Right hindlimb (tissue), 1 donor: ENCODE measurements at places on chromosomes 4 and X.

GRCh38 chr4:152161676-152162330, 374.1 kb downstream of the FBXW7 start:
- no peak for DNase-seq

DNA sequence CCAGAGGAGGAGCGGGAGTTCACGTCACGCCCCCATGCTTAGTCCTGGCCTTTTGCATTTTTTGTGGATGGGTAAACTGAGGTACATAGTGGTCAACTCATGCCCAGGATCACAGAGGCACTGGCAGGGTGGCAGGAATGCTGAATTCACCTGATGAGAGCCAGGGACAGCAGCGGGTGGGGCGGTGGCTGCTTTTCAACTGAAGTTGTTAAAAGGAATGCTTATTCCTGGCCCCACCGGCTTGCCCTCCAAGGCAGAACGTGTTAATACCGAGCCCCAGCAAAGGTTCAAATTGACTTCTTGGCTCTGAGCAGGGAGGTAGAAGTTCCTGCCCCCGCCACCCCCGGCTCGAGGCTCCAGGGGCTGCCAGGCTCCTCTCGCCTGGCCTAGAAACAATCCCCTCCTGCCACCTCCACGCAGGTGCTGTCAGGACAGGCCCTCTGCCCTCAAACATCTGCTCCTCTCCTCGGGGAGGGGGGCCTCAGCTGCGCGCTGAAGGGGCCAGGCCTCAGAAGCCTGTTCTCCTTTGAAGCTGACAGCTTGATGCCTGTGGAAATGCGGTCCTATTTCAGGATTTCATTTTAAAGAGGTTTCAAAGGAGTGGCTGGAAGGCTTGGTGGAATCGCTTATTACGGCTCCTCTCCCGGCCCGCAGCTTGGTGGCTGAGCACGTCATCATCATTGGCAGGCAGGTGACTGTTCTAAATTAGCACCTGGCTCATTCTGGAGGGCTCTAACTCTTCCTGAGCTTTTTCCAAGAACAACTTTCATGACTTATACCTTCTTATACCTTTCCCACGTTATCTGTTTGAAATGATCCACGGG, 93.0 kb downstream of the PHKA2 start:
- no peak for DNase-seq

GRCh38 chrX:45668686-45669443, 468.2 kb upstream of the DIPK2B start:
- no peak for DNase-seq

- no peak for DNase-seq
Measured at GRCh38 chr4:64001229-64001898, 407.9 kb downstream of the TECRL start.

GRCh38 chrX:23756165-23756564, 13.1 kb upstream of the ACOT9 start:
- no peak for DNase-seq

DNA sequence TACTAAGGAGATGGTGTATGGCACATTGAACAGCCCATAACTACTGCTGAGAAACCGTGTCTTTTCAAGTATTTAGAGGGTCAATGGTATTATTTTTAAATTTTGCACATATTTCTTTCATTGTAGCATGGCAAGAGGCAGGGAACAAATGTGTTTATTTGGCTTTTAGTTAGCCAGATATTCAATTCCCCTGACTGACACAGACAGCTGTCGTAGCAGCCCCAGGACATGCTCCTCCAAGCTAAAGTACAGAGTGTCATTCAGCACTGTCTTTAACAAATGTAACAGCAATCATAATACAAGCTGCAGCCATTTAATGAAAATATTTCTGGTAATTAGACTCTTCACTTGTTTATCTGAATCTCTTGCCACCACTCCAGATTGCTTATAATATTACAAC, 687.1 kb downstream of the KLHL13 start:
- peak; percentile 22 for DNase-seq
